Epithelial cell of umbilical artery (primary cell): ENCODE measurements at places on chromosomes 4 and X. TPM values are rescaled to one million over a fixed set of nuclear protein-coding genes. Genes with fewer than 3 reads are reported as not detected.

The DRD5 gene
- total RNA-seq: not detected in 2 replicates

The MAP7D3 gene
- 12.3 and 14.9 TPM in 2 replicates for total RNA-seq

The CCDC149 gene
- total RNA-seq: 4.3 and 13.0 TPM in 2 replicates

The S100G gene
- total RNA-seq: not detected in 2 replicates

The CENPI gene
- total RNA-seq: 26.0 and 32.4 TPM in 2 replicates

The POLA1 gene
- total RNA-seq: 16.2 and 18.5 TPM in 2 replicates

The PRKG2 gene
- total RNA-seq: under 0.01 TPM in 2 replicates

The GAGE12F gene
- not detected in 2 replicates for total RNA-seq

The IL2 gene
- total RNA-seq: not detected in 2 replicates

The SULT1E1 gene
- total RNA-seq: 28.9 and 555 TPM in 2 replicates

The ADGRG2 gene
- total RNA-seq: not detected in 2 replicates

The PNMA6F gene
- total RNA-seq: not detected in 2 replicates
